ENCODE measurements at places on chromosomes 16 and 17. TPM values are rescaled to one million over a fixed set of nuclear protein-coding genes. Genes with fewer than 3 reads are reported as not detected.

DNA sequence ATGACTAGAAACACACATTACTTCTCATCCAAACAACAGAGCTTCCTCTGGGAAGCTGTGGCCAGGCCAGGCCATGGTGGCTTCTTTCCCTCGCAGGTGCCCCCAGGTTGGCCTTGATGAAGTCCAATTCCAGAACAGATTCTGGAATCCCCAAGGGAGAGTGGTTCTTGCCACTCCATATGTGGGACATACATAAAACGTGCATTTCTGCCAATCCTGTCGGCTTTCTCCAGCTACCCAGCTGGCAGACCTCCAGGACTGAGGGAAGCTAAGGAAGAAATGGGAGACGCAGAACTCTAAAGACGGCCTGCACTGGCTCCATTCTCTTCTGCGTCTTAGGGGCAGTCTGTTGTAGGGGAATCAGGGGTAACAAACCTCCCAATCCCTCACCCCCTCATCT is 219.2 kb upstream of the CDH5 start:
- no peak for DNase-seq

DNA sequence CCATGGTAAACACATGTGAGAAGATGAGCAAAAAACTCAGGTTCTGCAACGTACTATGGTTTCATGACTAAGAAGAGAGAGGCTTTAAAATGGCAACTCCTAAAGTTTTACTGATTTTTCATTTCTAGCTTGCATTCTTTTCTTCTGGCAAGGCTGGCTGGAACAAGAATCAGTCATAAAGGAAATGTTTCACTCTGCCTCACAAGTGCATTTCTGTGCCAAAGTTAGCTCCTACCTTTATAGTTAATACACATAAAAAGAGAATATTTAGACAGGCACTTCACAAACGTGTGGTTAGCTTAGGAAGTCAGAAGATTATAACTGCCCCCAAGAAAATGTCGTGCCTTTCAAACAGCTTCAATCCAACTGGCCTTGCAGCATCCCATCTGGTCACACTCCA is 417.1 kb upstream of the CDH11 start:
- DNase-seq, result no peak

Gene ADAP2
- total RNA-seq, result 26.9 TPM

- no peak for DNase-seq
Observed at GRCh38 chr17:51200295-51200694, 34.1 kb downstream of the NME2 start.

DNA sequence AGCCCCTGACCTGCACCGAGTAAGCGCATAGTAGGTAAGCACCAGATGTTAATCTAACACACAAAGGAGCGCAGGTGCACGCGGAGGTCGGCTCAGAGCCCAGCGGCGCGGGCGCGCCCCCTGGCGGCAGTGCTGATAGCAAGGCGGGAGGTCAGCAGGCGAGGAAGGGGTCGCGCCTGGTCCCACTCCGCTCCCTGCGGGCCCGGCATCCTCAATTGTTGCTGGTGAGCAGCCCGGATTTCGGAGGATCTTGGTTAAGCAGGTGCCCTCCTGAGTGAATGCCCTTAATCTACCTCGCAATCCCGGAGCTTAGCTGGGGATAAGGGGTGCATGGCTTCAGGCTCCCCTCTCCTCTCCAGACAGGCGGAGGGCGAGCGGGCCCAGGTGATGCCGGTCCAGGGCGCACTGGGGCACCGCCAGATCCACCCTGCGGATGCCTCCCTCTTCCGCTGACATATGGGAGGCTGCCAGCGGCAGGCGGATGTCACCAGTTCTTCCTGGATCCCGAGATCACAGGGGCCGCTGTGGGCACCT is 4.0 kb upstream of the WNT3 start:
- DNase-seq, result no peak

Measured in sciatic nerve (tissue), 2 donors.